ENCODE measurements at places on chromosomes 2 and 18. TPM values are rescaled to one million over a fixed set of nuclear protein-coding genes. Genes with fewer than 3 reads are reported as not detected.

The CKAP2L gene
- polyA plus RNA-seq: 0.16 TPM

The UCN gene
- polyA plus RNA-seq: 1.7 TPM

The CDKL4 gene
- polyA plus RNA-seq: 0.06 TPM

The EVA1A gene
- 0.79 TPM for polyA plus RNA-seq

The WDR35 gene
- polyA plus RNA-seq: 4.5 TPM

The SERPINB11 gene
- polyA plus RNA-seq: not detected

The PARD6G gene
- 3.6 TPM for polyA plus RNA-seq

The RRM2 gene
- 4.8 TPM for polyA plus RNA-seq

Measured in adipose tissue (tissue), 3 donors.